Muscle of arm (tissue), 14 donors: ENCODE measurements at places on chromosomes 6 and 20. TPM values are rescaled to one million over a fixed set of nuclear protein-coding genes. Genes with fewer than 3 reads are reported as not detected.
A peak's percentile ranks its signal among the peaks of the same experiment; 100 is the strongest.

Gene ARMC2
- not detected for polyA plus RNA-seq

DNA sequence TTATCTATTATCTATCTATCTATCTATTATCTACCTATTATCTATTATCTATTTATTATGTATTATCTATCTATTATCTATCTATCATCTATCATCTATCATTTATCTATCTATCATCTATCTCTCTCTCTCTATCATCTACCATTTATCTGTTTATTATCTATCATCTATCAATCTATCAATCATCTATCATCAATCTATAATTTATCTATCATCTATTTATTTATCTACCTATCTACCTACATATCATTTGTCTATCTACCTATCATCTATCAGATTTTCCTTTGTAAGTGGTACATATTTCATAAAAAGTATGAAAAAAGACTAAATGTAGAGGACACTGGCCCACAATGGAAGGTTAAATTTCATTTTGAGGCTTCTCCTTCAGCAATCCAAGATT is 212.1 kb upstream of the EXOC2 start:
- DNase-seq = no peak

Gene PDYN
- polyA plus RNA-seq = not detected

Gene DSN1
- 16.3 TPM for polyA plus RNA-seq

Gene TRIM10
- not detected for polyA plus RNA-seq

GRCh38 chr20:35312318-35312717 is 20.1 kb upstream of the FAM83C start:
- DNase-seq = no peak

Gene POPDC3
- 74.1 TPM for polyA plus RNA-seq

DNA sequence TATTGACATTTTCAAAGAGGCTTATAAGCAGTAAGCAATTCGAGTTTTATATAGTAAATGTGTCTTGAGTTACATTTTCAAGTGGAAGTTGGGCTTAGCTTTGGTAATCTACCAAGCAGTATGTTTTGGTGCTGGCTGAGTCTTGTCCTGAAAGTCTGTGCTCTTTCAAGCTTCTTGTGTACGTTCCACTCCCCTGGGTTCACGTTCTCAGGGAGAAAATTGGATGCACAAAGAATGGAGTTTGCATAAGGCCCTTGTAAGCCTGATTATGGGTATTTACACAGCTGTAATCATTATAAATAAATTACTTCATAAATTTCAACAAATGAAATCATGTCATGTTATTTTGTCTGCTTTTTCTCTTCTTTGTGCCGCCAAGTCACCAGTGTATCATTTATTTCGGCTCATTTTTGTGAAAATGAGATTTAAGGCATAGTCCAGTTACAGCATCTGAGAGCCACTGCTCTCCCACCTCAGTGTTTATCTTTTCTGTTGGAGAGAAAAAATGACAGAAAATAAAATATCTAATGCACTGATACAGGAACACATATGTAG is 262.5 kb downstream of the BTBD3 start:
- DNase-seq = no peak

GRCh38 chr6:135195522-135195921 is 14.4 kb downstream of the MYB start:
- no peak for DNase-seq

Gene CRISP3
- not detected for polyA plus RNA-seq

Gene FUT9
- not detected for polyA plus RNA-seq

DNA sequence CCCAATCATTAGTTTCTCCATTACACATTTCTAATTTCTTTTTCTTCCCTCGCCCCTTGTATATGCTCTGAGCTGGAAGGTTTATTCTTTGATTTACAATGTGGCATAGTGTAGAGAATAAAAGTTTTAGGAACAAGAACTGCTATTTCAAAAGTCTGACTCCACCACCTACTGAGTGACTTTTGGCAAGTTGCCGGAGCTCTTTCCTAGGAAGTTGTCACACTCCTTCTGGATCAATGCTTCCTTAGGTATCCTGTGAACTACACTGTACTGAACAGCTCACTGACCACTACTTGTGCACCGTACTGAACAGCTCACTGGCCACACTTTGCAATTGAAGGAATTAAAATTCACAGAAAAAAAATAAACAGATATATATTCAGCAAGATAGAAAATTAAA is 458.2 kb downstream of the FRK start:
- DNase-seq = no peak

- no peak for DNase-seq
These were observed 151.2 kb upstream of the DST start for GRCh38 chr6:56793938-56794337.

- DNase-seq = no peak
These were observed 59.7 kb upstream of the TMEM181 start for GRCh38 chr6:158500016-158500735.

DNA sequence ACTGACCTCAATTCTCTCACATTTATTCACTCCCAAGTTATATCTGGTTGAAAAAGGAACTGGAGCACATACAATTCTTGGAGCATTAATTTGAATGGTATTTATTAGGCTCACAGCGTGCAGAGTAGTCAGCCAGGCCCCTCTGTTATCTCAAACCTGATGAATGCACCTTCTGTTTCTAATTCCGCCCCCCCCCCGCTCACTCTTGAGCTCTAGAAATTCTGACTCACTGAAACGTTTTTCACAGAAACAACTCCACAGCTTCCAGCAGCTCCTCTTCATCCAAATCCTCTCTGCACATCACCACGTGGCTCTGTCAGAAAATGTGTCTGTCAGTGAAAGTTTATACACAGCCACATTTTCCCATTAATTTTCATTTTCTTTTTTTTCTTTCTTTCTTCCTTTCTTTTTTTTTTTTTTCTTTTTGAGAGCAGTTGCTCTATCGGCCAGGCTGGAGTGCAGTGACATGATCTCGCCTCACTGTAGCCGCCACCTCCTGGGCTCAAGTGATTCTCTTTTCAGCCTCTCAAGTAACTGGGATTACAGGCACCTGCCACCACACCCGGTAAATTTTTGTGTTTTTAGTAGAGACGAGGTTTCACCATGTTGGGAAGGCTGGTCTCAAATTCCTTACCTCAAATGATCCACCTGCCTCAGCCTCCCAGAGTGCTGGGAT is 109.4 kb downstream of the TBXT start:
- DNase-seq = peak; percentile 47

- no peak for DNase-seq
These were observed 305.4 kb downstream of the UTRN start for GRCh38 chr6:144590532-144590931.

GRCh38 chr20:25587536-25587935 is 2.2 kb upstream of the NINL start:
- DNase-seq = no peak

GRCh38 chr20:50969912-50970311 is 11.3 kb downstream of the MOCS3 start:
- no peak for DNase-seq

GRCh38 chr6:41685641-41686380 is 47.5 kb downstream of the MDFI start:
- DNase-seq = no peak

DNA sequence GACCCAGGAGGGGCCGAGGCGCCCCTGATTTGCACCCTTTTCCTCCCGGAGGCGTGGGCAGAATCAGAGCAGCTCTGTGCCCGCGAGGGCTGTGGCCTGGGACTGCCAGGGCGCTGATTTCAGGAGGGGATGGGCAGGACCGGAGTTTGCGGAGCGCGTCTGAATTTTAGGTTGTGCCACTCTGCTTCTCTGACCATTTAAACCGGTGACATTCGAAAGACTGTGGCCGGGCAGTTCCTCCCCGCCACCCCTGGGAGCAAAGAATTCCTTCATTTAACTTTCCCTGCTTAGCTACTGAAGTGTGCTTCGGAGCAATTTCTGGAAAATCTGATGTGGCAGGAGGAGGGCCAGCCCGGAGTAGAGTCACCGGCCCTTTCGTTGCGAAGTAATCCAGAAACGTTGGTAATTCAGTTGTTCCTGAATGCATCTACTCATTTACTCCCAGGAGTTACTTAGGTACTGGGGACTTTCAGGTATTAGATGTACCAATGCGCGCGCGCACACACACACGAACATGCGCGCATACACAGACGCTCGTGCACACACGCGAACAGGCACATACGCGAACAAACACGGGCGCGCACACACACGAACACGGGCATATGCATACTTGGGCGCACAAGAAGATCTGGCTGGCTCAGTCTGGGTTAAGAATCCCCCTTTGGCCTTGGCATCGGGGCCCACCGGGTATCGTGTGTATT is 568 bp downstream of the CCDC170 start:
- peak; percentile 44 for DNase-seq

GRCh38 chr6:48377115-48377514 is 266.1 kb upstream of the PTCHD4 start:
- DNase-seq = no peak

DNA sequence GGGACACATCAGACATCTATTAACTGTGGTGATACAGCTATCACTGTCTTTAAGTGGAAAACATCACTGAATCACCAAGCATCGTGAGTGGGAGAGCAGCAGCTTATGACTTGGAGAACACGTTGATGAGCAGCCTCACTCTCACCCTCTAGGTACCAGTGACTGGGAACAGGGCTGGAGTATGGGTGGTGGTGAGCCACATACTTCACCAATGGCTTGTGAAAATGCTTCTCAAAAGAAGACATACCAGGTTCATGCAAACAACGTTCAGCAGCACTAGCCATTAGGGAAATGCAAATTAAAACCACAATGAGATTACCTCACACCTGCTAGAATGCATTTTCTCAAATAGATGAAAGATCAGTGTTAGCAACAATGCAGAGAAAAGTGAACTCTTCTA is 25.3 kb downstream of the SNX5 start:
- no peak for DNase-seq

DNA sequence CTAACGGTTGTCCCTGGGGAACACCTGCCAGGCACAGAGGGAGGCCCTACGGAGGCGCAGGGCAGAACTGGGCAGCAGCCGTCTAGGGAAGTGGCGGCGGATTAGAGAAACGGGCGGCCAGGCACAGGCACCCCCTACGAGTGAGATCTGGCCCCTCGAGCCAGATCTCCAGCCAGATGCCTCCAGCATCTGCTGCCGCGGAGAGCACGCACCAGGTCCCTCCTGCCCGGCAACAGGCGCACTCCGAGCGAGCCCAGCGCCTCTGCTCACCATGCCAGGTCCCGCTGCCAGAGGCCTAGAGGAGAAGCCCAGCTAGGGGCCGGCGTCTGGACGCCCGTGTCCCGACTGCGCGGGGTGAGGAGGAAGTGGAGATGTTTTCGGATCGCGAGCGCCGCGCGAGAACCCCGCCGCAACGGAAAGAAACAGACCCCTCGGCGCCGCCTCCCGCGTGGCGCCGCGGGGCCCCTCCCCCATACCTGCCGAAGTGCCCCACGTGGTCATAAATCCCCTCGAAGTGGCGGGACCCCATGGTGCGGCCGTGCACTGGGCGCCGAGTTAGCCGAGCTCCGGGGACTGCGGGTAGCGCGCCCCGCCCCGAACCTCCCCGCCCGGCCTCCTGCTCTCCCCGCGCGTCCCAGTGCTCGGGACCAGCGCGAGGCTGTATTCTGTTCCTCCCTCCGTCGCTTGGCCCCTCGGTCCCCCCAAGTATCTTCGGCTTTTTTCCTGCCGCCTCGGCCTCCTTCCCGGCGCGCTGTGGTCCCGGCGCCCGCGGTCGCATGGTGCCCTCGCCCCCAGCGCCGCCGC is at the start of gene SLC22A16:
Gene SLC22A16, minus strand, starts transcription at position 568 of the 804 bp plus-strand sequence. Its CDS starts 39 bp downstream, at position 529.
- DNase-seq = no peak

DNA sequence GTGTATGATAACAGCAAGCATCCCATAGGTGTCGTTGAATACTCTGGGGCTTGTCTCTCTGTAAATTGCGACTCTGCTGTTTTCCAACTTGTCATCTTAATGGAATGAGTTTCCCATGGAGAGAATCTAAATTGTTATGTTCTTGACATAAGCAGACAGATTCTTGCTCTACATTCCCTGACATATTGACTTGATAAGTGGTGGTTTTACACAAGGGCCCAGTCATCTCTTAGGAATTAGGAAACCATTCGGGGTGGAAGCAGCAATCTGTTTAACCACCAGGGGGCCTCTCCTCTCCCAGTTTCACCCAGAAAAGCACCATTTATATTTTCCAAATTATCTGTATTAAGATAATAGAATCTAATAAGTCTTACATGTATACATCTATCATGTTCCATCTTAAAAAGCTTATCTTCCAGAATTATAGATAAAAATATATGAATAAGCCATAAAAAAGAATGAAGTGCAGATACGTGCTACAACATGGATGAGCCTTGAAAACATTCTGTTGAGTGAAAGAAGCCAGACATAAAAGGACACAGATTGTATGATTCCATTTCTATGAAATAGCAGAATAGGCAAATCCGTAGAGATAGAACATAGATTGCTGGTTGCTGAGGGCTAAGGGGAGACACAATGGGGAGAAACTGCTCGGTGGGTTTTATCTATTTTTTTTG is 23.1 kb upstream of the MROH8 start:
- no peak for DNase-seq

DNA sequence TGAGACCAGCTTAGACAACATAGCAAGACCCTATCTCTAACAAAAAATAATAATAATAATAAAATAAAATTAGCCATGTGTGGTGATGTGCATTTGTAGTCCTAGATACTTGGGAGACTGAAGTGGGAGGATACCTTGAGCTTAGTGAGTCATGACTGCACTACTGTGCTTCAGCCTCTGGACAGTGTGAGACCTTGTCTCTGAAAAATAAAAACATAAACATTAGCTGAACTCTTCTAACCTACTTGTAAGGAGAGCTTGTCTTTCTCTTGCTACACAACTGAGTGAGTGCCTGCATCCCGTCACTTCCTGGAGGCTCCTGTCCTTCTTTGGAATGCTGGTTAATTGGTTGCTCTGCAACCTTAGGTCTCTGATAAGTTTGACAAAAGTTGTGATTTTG is 5.1 kb upstream of the DBNDD2 start:
- no peak for DNase-seq

DNA sequence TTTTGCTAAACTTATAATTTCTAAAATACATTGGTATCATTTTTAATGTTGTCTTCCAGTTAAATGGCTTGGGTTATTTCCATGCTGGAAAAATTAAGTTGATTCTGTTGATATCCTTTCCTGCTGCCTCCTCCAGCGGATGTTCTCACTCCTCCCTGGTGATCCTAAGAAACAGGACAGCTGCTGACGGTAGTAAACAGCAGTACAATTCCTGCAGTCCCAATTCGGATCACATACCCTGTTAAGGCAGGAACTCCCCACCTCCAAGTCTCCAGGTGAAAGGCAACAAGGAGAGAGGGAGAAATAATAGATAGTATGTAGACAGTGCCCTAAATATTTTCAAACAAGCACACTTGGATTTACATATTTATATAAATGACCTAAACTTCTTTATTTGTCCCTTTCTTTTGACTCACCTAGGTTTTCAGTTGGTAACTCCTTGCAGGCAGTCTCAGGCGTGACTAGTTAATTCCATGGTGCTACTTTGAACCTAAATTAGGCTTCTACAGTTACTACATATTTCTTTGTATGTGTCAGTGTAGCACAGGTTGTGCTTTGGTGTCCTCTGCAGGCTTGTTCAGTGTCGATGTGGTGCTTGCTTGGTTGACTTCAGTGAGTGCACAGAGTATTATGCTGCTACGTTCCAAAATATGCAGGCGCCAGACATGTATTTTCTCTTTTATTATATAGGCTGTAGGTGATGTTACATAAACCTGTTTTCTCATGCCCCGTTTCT is 126.0 kb downstream of the ADGRB3 start:
- DNase-seq = no peak

- DNase-seq = no peak
These were observed 54.4 kb downstream of the PERP start for GRCh38 chr6:138052783-138053182.

GRCh38 chr6:156400487-156400886 is 376.7 kb upstream of the ARID1B start:
- DNase-seq = no peak

Gene C6orf136
- 16.7 TPM for polyA plus RNA-seq

- no peak for DNase-seq
These were observed 16.7 kb upstream of the BLCAP start for GRCh38 chr20:37544386-37544785.

- no peak for DNase-seq
These were observed 141.4 kb downstream of the MMUT start for GRCh38 chr6:49321561-49322072.

Gene GPX5
- polyA plus RNA-seq = not detected

Gene SIRPA
- polyA plus RNA-seq = 21.2 TPM
